ENCODE measurements at places on chromosomes 13 and 19.

DNA sequence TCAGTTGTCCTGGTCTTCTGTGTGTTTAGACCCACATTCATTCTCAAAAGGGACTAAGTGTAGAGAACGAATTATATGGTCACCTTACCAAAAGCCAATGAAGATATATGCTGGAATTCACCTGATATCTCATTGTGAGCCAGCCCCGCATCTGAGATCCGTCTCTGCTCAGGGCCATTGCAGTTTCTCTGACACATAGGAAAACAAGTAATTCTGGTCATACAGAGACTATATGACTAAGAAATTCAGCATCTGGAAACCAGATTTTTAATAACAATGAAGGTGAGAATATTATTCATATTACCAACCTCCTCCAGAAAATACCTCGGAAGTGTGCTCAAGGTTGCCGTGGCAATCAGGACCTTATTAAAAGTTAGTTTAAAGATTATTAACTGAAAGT, 278.6 kb upstream of the EDNRB start:
- no peak for DNase-seq

DNA sequence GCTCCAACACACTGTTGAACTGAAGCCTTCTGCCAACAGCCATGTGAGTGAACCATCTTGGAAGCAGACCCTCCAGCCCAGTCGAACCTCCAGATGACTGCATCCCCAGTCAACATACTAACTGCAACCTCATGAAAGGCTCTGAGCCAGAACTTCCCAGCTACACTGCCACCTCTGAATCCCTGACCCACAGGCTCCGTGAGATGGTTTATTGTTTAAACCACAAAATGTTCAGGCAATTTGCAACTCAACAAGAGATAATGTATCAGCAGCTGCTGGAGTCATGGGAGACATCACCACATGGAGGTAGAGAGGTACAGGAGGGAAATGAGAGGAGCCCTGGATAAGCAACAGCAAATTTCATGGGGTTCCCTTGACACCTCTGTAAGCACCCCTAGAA, 266.4 kb upstream of the NBEA start:
- DNase-seq, result no peak

DNA sequence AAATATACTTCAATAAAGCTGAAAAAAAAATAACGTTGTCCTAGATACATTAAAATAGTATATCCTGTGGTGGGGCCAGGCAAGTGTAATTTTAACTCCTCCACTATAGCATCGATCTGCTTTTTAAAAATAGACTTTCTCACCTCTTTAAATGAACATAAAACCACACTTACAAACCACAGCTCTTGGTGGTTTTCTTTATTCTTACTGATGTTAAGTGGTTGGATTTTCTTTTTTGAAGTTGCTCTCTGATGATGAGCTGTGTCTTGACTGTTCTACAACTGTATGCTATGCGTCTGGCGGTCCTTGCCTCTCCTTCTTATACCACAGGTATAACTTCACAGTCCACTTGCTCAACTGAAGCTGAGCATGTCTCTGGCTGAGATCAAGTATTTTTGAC, 721.5 kb upstream of the KLHL1 start:
- DNase-seq, result no peak

DNA sequence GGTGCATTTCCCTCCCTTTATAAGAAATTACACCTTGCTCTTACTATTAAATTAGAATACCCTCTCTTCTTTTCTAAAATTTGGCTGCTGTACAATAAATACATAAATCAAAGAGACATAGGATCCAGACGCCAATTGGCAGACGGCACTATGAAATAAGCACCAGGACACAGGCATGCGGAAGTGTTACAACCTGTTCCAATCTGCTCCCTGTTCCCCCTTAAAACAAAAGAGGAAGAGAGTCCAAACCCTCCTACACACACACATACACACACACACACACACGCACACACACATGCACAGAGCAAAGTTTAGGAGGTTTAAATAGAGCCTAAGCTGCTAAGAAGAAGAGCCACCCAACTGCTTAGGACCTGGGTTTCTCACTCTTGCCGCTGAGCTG, 75.6 kb upstream of the ZNF507 start:
- DNase-seq, result no peak

DNA sequence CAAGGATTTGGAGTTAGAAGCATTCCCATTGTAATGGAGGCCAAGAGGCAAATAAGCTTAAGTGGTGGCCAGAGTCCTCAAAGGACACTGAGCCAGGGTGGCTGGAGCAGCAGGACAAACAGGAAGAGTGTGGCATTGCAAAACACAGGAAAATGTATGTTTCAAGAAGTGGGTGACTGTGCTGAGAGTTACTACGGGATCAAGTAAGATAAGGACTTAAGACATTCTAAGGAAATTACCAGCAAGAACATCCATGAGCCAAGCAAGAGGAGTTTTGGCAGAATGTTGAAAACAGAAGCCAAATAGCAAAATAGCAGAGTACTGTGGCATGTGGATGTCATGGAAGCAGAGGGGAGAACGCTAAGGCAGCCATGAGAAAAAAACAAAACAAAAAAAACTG, 104.2 kb downstream of the RAP2A start:
- DNase-seq, result no peak
